ENCODE measurements at places on chromosomes 11 and 22.

DNA sequence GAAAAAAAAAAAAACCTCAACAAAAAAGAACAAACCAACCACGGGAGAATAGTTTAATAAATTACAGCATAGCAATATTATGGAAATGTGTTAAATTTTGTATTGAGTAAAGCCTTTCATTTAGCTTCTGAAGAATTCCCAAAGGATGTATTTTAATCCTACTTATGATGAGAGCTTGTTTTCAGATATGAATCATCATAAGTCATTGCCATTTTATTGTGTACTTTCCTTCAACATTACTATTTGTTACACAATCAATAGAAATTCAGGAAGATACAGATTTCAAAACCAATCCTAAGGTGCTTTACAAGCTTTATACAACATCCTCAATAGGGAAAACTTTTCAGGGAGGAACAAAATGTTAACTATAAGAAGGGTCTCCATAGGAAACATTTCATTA is 200.6 kb upstream of the CTSC start:
- DNase-seq: no peak

DNA sequence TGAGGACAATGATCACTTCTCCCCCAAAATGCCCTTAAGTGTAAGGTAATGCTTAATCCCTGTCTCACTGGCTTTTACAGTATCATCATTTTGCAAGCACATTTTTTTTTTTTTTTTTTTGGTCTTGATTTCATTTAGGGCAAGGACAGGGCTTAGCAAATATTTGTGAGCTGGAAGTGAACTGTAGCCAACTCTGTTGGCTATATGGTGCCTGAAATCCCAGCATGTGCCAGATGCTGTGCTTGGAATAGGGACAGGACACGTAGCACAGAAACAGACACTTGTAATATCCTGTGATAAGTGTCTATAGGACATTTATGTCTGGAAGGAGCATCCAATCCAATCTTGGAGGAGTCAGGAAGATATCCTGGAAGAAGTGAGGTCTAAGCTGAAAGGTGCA is 198.3 kb downstream of the NAV2 start:
- no peak for DNase-seq

DNA sequence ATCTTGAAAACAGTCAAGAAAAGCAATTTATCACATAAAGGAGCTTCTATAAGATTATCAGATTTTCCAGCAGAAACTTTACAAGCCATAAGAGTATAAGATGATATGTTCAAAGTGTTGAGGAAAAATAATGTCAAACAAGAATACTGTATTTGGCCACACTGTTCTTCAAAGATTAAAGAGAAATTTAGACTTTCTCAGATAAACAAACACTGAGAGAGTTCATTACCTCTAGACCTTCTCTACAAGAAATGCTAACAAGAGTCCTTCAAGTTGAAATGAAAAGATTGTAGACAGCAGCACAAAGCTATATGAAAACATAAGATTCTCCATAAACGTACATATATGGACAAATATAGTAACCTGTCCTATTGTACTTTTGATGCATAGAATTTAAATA is 8.0 kb upstream of the MTMR2 start:
- no peak for DNase-seq

GRCh38 chr11:11533057-11533456 is 88.7 kb downstream of the GALNT18 start:
- DNase-seq: no peak

- no peak for DNase-seq
Observed at GRCh38 chr22:30664798-30665197, 2.9 kb downstream of the DUSP18 start.

GRCh38 chr11:78094250-78094649 is 14.6 kb upstream of the NDUFC2 start:
- DNase-seq: no peak
